ENCODE measurements at places on chromosomes 4 and X.

GRCh38 chrX:23434356-23434884 is 99.8 kb downstream of the PTCHD1 start:
- no peak for DNase-seq

DNA sequence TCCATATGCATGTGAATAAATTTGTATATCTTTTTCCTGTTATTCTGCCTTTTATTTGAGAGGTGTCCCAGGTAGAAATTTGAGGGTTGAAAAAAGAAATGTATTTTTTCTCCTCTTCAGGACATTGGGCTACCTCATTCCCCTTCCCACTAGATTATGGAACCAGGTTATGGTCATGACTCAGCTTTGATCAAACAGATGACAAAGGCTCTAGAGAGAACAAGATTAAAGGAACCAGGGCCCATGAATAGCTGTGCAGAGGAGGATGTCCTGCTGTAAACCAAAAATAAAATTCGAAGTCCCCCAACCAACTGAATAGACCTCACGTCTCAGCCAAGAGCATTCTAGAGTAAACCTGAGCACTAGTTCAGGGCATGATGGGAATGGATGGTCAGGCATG is 313.2 kb downstream of the RAPGEF2 start:
- DNase-seq: no peak

DNA sequence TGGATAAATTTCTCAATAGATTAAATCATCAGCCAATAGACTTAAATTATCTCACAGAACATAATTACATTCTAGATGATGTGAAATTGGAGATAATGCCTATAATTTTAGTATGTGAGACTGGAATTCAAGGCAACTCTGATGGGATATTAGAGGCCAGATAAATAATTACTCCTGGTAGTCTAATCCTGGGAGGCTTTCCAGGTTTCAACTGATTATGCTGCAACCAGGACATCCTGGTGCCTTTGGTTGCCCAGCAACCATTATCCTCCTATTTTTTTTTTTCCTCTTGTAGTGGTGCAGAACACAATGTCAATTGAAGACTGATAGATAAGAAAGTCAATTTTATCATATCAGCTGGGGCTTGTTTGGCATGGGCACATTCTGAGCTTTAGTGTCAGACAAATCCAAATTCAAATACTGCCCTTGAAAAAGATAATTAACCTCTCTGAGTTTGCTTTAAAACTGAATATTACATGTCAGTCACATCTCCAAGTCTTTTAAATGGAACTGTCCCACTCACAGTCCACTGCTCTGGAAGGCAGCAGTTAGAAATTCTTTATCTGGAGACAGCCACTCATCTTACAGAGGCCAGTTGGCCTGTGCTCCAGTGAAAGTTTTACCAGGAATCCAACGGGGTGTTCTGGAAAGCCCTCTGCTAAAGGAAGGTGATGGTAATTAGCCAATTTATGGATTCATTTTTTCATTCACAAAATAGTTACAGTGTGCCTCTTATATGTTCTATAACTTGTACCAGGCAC is 95.3 kb upstream of the GUCY1A1 start:
- DNase-seq: no peak

DNA sequence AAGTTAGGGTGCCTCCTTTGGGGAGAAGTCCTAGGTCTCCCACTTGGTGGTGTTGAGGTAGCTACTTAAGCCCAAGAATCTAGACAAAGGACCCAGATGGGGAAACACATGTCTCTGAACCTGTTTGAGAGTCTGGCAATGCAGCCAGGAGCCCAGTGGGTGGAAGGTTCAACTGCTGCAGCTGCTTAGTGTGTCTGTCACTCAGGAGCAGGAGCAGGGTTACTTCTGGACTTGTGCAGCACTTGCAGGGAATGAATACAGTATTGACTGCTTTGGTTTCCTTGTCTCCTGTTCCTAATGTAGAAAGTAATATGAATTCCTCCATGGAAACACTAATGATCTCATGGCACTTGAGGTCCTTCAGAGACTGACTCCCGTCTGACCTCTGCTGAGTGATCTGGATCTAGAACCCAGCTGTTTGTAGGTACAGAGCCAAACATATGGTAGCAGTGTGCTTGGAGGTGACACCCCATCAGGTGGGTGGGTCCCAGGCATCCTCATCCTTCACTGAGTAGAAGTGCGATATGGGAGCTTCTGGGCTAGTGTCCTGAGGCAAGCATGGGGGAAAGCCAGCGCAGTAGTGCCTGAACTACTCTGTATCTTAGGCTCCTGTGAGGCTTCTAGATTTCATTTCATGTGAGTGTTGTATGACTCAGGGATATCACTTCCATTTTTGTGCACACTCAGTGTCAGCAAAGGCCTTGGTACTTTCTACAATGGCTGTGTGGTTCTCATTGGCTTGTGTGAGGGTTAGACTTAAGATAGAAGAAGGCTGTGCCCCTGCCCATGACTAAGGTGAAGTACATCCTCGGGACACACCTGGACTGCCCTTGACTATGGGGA is 85.0 kb upstream of the WDR1 start:
- no peak for DNase-seq

GRCh38 chr4:17511051-17511450 is 839 bp downstream of the QDPR start:
- no peak for DNase-seq

DNA sequence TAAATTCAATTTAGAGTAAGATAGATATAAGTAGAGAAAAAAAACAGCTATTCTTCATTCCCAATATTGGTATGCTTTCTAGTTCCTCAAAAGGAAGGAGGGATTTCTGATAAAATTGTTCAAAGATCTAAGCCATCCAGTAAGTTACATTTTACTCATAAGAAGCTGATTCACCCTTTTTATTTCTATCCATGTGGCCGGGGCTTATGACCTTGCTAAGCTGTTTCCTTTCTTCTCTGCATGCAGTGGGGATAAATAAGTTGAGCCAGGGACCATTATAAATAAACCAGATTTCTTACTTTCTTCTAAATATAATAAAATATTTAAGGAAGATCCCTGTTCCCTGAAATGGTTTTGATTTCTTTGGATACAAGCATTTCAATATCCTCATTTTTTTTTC is 502.3 kb downstream of the PDHA2 start:
- DNase-seq: no peak

All from CD4-positive, alpha-beta T cell treated with Interleukin-1 beta for 1 hour (primary cell).